ENCODE measurements at places on chromosomes 5 and 9. TPM values are rescaled to one million over a fixed set of nuclear protein-coding genes. Genes with fewer than 3 reads are reported as not detected.
A peak's percentile ranks its signal among the peaks of the same experiment; 100 is the strongest.

DNA sequence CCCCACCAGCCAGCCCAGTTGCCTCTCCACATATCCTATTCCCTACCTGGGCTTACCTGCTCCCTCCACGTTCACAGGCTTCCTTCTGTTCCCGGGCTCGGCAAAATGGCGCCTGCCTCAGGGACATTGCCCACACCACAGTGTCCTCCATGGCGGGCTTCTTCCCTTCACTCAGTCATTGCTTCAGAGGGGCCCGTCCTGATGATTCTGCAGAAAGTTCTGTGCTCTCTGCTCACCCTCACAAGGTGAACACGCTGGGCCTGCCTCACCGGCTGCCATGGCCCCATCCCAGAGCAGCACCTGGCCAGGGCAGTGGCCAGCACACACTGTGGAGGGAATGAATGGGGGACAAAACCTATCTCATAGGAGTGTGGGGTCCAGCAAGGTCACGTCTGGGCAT lies 313.0 kb downstream of the GADD45G start:
- H3K4me3 ChIP-seq = no peak overlapping the region
- no peak for DNase-seq
- H3K4me1 ChIP-seq = no peaks in the 10 kb centered on the region
- H3K27me3 ChIP-seq = no peaks in the 10 kb centered on the region

GRCh38 chr5:37999593-37999992 lies 159.8 kb upstream of the GDNF start:
- H3K36me3 ChIP-seq = no peaks in the 10 kb centered on the region
- no peaks in the 10 kb centered on the region for H3K4me1 ChIP-seq
- H3K4me3 ChIP-seq = no peak overlapping the region
- H3K27ac ChIP-seq = no peak overlapping the region

DNA sequence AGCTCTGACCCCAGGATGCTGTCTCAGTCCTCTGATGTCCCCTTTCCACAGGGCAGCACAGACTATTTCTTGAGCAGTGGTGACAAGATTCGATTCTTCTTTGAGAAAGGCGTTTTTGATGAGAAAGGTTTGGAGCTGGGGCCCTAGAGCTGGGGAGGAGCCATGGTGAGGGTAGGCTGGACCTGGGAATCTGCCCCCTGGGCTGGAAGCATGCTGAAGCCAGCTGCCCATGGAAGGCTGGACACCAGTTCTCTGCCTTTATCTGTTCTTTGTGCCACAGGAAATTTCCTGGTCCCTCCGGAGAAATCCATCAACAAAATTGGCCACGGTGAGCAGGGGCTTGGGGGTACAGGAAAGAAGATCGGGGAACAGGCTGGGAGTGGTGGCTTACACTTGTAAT lies 12.9 kb downstream of the PHYHD1 start:
- H3K36me3 ChIP-seq = no peaks in the 10 kb centered on the region
- DNase-seq = no peak
- no peak overlapping the region for H3K27ac ChIP-seq
- no peaks in the 10 kb centered on the region for H3K4me1 ChIP-seq

GRCh38 chr5:79133657-79134451 lies 22.2 kb downstream of the BHMT start:
- no peaks in the 10 kb centered on the region for H3K4me1 ChIP-seq
- H3K4me3 ChIP-seq = peak overlapping the region; percentile 22
- no peaks in the 10 kb centered on the region for H3K27me3 ChIP-seq
- peak overlapping the region; percentile 56 for H3K27ac ChIP-seq
- H3K36me3 ChIP-seq = no peaks in the 10 kb centered on the region
- peak; percentile 70 for DNase-seq

- no peak overlapping the region for H3K27ac ChIP-seq
- peaks cover 3% of the 10 kb centered on the region for H3K4me1 ChIP-seq
- no peaks in the 10 kb centered on the region for H3K36me3 ChIP-seq
- H3K4me3 ChIP-seq = no peak overlapping the region
- no peak for DNase-seq
Measured at GRCh38 chr5:61501971-61502370, 169.9 kb downstream of the ZSWIM6 start.

- no peak overlapping the region for H3K4me3 ChIP-seq
- no peaks in the 10 kb centered on the region for H3K27me3 ChIP-seq
- no peaks in the 10 kb centered on the region for H3K36me3 ChIP-seq
- H3K27ac ChIP-seq = no peak overlapping the region
- no peak for DNase-seq
Measured at GRCh38 chr9:84337252-84337651, 3.3 kb downstream of the SLC28A3 start.

DNA sequence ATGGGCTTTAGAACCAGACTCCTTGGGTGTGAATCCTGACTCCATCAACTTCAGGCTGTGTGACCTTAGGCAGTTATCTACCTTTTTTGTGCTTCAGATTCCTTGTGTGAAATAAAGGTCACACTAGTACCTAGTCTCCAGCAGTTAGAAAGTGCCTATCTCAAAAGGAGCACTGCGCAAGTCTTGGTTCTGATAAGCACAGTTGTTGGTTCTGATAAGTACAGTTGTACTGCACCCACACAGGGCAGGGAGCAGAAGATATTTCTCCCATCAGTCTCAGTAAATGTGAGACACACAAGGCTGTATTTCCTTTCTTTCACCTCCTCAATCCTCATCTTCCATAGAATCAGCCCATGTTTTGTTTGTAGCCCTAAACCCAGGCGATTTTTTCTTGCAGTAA lies 116.6 kb upstream of the DPYSL3 start:
- H3K27ac ChIP-seq = no peak overlapping the region
- H3K4me3 ChIP-seq = no peak overlapping the region
- H3K36me3 ChIP-seq = no peaks in the 10 kb centered on the region
- no peak for DNase-seq
- no peaks in the 10 kb centered on the region for H3K27me3 ChIP-seq

DNA sequence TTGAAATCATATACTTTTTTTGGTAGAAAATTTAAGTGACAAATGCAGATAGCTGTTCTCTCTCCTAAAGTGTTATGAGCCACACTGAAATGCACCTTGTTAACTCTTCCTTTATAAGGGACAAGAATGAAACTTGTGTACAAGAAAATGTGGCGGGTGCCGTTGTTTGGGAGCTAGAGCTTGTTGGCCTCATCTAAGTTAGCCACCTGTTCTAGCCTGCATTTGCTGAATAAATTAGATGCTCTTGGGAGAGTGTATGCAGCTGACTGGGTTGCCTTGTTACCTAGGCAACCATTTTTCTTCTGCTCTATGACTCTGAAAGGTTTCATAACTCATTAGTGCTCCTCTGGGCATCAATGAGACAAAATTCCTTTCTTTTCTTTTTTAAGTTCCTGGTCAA lies 174.3 kb downstream of the TAF11L14 start:
- no peaks in the 10 kb centered on the region for H3K4me1 ChIP-seq
- no peaks in the 10 kb centered on the region for H3K27me3 ChIP-seq

- H3K4me1 ChIP-seq = peaks cover 6% of the 10 kb centered on the region
- no peak for DNase-seq
- H3K27me3 ChIP-seq = no peaks in the 10 kb centered on the region
- H3K4me3 ChIP-seq = no peak overlapping the region
Measured at GRCh38 chr5:169004551-169004950, 296.4 kb downstream of the SLIT3 start.

DNA sequence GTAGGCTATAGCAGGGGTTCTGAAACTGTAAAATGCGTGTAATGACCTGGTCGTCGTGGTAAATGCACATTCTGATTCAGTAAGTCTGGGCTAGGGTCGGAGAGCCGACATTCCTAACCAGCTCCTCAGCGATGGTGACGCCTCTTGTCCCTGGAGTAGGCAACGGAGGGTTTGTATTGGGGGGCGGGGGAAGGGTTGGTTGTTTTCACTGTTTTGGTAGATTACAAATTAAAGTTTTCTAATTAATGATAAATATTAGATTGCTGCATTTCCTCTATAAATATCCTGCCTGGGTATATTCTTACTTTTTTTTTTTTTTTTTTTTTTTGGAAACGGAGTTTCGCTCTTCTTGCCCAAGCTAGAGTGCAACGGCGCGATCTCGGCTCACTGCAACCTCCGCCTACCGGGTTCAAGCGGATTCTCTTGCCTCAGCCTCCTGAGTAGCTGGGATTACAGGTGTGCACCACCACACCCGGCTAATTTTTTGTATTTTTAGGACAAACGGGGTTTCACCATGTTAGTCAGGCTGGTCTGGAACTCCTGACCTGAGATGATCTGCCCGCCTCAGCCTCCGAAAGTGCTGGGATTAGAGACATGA lies 566 bp upstream of the ALDH7A1 start:
- H3K27ac ChIP-seq = peak overlapping the region; percentile 70
- H3K4me1 ChIP-seq = peaks cover 6% of the 10 kb centered on the region
- no peaks in the 10 kb centered on the region for H3K36me3 ChIP-seq
- DNase-seq = no peak

DNA sequence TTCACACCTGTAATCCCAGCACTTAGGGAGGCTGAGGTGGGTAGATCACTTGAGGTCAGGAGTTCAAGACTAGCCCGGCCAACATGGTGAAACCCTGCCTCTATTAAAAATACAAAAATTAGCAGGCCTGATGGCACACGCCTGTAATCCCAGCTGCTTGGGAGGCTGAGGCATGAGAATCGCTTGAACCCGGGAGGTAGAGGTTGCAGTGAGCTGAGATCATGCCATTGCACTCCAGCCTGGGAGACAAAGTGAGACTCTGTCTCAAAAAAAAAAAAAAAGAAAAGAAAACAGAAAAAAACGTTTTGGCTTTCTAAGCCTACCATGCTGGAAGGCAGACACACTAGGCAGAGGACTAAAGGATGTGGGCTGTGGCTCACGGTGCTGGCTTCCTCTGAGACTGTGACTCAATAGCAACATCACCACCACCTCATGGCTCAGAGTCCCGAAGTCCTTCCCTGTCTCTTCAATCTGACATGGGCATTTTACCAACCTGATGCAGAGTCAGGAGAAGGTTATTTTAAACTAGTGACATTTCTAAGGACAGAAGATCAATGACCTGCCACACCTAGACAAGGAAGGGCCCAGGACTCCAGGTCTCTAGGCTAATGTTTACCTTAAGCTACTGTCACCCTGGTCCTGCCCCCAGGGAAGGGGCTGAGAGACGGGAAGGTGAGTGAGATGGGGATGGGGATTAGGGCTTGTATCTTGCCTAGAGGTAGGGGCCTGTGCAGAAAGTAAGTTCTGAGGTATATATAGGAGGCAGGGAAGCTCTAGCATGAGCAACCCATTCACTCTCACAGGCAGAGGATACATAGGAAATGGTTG lies 3.7 kb downstream of the ECSCR start:
- no peaks in the 10 kb centered on the region for H3K36me3 ChIP-seq
- no peaks in the 10 kb centered on the region for H3K4me1 ChIP-seq
- H3K27ac ChIP-seq = no peak overlapping the region
- no peaks in the 10 kb centered on the region for H3K27me3 ChIP-seq
- DNase-seq = no peak

DNA sequence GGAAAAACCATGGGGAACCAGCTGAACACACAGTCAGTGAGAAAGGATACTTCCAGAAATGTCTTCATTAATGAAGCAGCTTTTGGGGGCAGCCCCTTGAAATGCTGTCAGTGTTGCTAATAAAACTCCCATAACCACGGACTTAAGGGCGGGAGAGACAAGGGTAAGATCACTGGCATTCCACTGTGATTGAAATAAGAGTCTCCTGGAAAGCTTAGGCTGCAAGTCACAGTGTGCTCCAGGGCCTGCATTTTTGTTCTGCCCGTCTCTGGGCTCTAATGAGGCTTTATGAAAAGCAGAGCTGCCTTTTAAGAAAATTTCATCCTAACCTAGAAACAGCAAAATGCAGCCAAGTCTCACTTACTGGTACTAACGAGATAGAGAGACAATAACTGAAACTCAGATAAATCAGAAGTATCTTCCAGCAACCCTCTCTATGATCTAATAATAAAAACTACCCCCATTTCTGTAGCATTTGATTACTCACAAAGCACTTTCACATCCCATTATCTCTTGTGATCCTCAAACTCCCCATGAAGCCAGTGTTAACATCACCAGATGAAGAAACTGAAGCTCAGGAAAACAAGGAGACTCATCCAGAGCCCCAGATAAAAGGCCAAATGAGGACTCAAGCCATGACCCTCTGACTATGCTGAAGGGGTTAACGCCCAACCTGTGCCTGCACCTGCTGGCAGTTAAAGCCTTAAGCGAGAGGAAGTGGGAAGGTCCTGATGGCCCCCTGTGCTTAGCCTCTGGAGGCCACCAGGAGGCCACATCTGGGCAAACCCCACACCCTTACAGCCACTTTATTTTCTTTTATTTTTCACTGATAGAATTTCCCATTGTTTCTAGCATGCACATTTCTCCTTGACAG lies 37.5 kb downstream of the SPOCK1 start:
- H3K36me3 ChIP-seq = no peaks in the 10 kb centered on the region
- DNase-seq = no peak
- no peak overlapping the region for H3K4me3 ChIP-seq
- no peaks in the 10 kb centered on the region for H3K27me3 ChIP-seq
- H3K4me1 ChIP-seq = no peaks in the 10 kb centered on the region

DNA sequence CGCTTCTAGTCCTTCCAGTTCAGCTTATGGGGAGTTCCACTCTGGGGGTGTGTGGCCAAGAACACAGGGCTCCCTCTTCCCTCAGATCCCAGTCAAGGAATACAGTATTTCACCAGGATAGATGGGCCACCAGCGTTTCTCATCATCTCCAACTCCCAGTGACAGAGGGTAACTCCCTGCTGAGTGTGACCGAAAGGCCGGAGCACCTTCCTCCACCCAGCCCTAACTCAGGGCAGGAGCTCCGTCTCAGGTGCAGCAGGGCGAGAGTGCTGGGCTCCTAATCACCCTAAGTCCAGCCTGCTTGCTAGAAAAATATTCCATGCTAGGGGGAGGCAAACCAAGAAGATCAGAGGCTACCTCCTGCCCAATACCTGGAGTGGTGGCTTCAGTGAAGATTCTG lies 102.6 kb downstream of the ADAMTS2 start:
- H3K36me3 ChIP-seq = no peaks in the 10 kb centered on the region
- peaks cover 3% of the 10 kb centered on the region for H3K4me1 ChIP-seq
- H3K27ac ChIP-seq = no peak overlapping the region
- no peak for DNase-seq
- H3K4me3 ChIP-seq = no peak overlapping the region
- no peaks in the 10 kb centered on the region for H3K27me3 ChIP-seq

GRCh38 chr9:112689161-112689740 lies 28.7 kb downstream of the INIP start:
- H3K4me3 ChIP-seq = no peak overlapping the region
- no peak for DNase-seq
- H3K36me3 ChIP-seq = no peaks in the 10 kb centered on the region
- no peaks in the 10 kb centered on the region for H3K4me1 ChIP-seq
- no peak overlapping the region for H3K27ac ChIP-seq
- no peaks in the 10 kb centered on the region for H3K27me3 ChIP-seq

- no peak overlapping the region for H3K27ac ChIP-seq
- H3K4me3 ChIP-seq = no peak overlapping the region
- H3K27me3 ChIP-seq = no peaks in the 10 kb centered on the region
- no peaks in the 10 kb centered on the region for H3K4me1 ChIP-seq
- no peaks in the 10 kb centered on the region for H3K36me3 ChIP-seq
- no peak for DNase-seq
Measured at GRCh38 chr5:136123236-136123768, 9.3 kb upstream of the SMAD5 start.

GRCh38 chr9:37503736-37504135 lies 18.0 kb downstream of the POLR1E start:
- H3K36me3 ChIP-seq = no peaks in the 10 kb centered on the region
- H3K27ac ChIP-seq = no peak overlapping the region

The IL31RA gene
- 0.20 TPM for total RNA-seq

The GLRX gene
- total RNA-seq = 16.0 TPM

The PKD2L2 gene
- 0.20 TPM for total RNA-seq

The PCDHB16 gene
- 6.6 TPM for total RNA-seq

The FOXD4L3 gene
- total RNA-seq = 0.12 TPM

The BTNL8 gene
- total RNA-seq = 3.9 TPM

The ABLIM3 gene
- 2.4 TPM for total RNA-seq

The RNF180 gene
- 14.5 TPM for total RNA-seq

The DIMT1 gene
- total RNA-seq = 18.9 TPM

The PCDHB12 gene
- 5.9 TPM for total RNA-seq

Measured in ovary (tissue), 10 donors.